ENCODE measurements at places on chromosomes 11 and 22. TPM values are rescaled to one million over a fixed set of nuclear protein-coding genes. Genes with fewer than 3 reads are reported as not detected.

The KRTAP5-8 gene
- not detected for total RNA-seq

The OR2AT4 gene
- not detected for total RNA-seq

The SLC22A8 gene
- not detected for total RNA-seq

The MYEOV gene
- total RNA-seq, result 0.47 TPM

The PGA5 gene
- 0.47 TPM for total RNA-seq

The IRAG1 gene
- total RNA-seq, result 17.5 TPM

The ALDH3B1 gene
- total RNA-seq, result 87.1 TPM

Data from left lung (tissue), 14 donors.